ENCODE measurements at places on chromosomes 16 and 17.

DNA sequence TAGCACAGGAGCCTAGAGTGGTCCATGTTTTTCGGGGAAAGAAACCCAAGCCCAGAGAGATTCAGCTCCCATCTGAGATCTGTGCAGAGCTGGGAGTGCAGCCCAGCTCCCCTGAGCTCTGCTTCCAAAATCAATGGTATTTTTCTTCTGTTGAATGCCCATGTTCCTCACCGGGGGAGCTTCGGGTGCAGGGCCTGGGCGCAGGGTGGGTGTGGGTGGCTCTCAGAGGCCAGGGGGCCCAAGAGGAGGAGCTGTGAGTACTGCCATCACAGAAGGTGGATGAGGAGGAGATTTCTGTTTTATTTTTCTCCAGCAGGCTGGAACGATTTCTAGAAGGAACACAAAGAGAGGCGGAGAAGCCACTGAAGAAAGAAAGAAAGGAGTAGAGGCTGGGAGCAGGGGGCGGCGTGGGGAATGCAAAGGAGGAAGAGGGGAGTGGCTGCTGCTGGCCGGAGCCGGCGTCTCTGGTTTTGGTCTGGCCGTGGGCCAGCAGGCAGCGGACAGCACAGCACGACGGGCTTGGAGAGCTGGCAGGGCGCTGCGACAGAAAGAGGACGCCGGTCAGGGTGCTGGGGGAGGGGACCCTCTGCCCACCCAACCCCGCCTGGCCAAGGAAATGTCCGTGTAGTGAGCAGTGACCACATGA, 76.2 kb upstream of the KSR1 start:
- no peak for DNase-seq

GRCh38 chr16:56984639-56985038, 4.7 kb upstream of the NLRC5 start:
- no peak for DNase-seq

DNA sequence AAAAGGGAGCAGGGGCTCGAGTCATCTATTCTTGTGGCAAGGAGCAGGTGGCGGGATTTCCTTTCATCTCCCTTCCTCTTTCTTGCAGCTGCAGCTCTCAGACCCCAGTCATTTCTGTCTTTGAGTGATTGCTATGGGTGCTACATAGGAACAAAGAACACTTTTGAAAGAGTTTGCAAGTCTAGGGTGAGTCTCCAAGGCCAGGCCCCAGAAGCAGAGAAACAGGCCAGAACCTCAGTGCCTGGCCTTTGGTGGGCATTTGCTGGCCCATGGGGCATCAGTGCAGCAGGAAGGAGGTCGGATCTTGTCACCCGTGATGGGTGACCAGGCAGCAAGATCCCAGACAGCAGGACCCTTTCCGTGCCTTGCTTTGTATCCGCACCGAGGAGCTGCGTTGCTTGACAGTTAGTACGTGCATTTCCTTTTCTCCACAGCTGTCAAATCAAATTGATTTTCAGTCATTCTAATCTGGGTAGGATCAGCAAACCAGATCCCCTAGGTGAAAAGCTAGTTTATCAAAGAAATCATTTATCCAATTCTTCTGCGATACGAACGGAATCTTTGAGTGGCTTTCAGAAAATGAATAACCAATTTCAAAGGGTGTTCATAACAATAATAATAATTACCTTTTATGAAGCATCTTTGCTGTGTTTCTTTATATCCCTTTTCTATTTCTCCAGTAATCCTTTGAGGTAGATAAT, 244.6 kb upstream of the MAF start:
- no peak for DNase-seq

DNA sequence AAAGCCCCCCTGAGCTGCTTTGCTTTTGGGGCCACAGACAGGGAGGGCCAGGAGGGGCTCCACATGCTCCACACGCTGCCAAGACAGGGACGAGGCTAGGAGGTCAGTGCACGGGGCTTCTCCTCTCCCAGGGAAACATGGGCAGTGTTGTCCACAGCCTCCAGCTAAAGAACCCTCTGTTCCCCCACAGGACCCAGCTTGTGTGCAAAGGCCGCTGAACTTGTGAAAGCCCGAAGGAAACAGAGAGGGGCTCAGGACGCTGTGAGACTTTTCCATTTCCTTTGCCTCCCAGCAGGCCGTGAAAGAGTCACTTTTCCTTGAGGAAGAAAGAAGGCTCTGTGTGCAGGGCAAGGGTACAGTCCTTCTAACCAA, 9.7 kb downstream of the CDRT4 start:
- DNase-seq: no peak

DNA sequence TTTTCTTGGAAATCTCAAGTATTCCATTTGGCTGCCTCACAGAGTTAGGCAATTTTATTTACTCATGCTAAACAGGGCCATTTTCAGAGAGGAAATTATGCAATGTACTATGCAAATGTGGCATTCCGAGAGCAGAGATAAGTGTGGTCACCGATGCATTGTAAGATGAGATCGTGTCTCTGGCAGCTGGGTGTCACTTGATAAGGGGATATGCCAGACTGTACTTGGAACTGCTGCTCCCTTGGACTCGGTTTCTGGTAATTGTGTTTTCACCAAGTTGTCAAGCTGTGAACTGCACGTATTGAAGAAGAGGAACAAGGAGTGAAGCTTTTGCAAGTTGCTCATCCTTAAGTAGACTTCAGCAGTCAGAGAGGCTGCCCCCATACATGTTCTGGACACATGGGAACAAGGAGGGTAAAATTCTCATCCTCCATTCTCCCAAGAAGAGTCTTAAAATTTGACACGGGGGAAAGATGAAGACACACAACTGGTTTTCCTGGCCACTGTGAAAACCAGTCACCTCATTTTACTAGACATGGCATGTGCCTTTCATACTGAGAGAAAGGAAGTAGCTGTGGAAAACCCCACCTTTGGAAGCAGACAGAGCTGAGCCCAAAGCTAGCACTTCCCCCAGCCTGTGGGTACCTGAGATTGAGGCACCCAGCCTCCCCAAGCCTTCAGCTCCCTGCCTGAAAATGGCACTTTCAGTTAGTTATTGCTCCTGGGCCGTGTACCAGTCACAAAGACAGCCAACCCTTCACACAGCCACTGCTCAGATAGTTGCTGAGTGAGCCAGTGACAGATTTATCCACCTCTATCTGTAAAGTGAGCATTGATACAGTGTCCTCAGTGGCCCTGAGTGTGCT, 150.7 kb downstream of the SOCS1 start:
- no peak for DNase-seq

- DNase-seq: no peak
These were observed 43.4 kb upstream of the CRHR1 start for GRCh38 chr17:45740553-45741330.

- DNase-seq: no peak
These were observed 256.1 kb upstream of the SALL1 start for GRCh38 chr16:51407199-51407598.

All from activated T-helper 9 cell treated with anti-CD3 and anti-CD28 coated beads, Interleukin-2, amount 50 U/mL, for 16 hours (primary cell).